Dorsolateral prefrontal cortex (tissue), 122 donors: ENCODE measurements at places on chromosomes 5 and 9.
A peak's percentile ranks its signal among the peaks of the same experiment; 100 is the strongest.

DNA sequence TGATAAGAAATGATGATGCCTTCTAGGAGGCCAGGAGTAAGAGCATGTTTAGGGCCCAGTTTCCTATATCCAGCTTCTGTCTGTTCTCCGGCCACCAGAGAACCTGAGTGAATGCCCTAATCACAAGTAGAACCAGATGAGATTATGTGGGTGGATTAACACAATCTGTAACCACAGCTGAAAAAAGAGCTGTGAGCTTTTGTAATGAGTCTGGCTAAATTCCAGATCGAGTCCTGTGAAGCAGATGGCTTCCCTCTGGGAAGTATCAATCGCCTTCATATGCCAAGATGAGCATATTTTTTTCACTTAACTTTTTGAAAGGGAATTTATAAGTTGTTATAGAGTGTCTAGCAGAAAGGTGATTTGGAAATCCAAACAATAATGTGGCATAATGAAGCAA, 99.8 kb downstream of the NNT start:
- DNase-seq: no peak

GRCh38 chr9:19938990-19939733, 150.3 kb upstream of the SLC24A2 start:
- DNase-seq: no peak

- DNase-seq: no peak
Measured at GRCh38 chr5:2149195-2149539, 266.4 kb upstream of the IRX4 start.

DNA sequence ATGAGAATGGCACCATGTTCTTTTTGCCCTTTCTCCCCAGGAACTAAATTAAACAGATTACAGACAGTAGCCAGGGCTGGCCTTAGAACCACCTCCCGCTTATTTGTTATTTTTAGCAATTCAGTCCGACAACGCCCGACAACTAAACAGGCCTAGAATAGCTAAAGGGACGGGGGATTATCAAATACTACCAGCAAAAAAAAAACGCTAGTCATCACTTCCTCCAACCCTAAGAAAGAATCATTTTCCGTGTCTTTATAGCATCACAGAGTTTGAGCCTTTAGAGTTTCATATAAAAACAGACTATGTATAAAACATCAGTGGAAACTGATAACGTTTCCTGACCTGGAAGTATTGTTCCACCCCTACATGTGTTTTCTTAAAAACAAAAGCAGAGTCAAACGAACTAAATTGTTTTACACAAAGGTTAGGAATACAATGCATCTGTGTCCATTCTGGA, 35.3 kb downstream of the PFDN1 start:
- no peak for DNase-seq

GRCh38 chr5:76245590-76245989, 157.5 kb upstream of the IQGAP2 start:
- DNase-seq: no peak

DNA sequence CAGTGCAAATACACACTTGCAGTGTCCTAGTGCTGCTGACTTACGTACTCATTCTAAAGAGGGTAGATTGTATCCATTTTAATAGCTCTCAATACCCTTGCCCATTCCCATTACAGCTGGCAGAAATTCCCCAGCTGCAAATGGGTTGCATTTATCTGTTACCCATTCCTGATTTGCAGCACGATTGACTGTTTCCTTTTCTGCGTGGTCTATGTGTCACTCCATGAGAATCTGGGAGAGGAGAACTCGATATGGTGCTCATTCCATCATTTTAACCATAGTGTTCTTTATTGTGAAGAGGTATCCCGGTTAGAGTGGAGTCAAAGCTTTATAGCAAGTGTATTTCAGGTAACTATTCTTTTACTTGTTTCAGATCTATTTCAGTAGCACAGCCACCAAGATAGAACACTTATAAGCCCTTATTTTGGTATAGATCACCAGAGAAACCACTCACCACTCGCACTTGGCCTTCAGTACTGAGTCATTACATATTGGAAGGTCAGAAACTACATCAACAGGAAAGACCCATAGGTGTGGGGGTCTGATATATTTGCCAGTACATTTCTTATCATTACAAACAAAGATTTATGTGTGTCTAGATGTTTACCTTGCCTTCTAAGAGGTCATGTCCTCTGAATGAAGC, 139.5 kb downstream of the MUSK start:
- no peak for DNase-seq

DNA sequence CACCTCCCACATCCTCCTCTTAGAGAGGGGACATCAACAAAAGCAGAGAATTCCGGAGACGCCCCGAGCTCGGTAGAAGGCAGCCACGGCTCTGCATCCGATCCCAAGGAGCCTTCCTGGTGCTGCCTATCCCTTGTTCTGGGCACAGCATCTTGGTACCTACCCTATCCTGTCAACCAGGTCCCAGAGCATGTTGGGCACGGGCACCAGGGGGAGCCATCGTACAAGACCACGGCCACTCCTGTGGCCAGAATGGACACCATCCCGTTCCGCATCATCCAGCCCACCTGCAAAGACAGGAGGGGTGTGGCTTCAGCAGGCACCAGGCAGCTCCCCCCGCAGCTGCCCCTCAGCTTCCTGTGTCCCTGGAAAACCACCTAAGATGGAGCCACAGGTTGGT, 62.7 kb upstream of the ZNF354A start:
- DNase-seq: no peak

DNA sequence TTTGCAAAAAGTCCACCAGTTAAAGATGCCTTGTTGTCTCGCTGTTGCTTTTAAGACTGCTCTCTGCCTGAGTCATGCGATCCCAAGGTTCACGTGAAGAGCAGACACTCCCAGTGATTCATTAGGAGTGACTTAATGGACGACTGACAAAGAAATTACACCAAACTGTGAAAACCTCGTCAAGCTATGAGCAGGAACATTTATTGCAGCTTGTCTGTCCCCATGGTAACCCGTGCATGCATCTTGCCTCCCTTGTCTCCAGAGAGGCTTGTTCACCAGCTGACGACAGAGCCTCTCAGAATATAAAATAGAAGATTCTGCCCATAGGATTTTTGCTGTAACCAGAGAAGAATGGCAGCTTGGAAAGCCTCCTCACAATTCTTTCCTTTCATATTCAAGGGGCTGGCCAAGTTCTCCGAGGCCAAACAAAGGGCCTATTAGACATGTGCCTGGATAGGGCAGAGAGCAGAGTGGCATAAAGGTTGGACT, 352.7 kb downstream of the SPOCK1 start:
- peak; percentile 62 for DNase-seq

DNA sequence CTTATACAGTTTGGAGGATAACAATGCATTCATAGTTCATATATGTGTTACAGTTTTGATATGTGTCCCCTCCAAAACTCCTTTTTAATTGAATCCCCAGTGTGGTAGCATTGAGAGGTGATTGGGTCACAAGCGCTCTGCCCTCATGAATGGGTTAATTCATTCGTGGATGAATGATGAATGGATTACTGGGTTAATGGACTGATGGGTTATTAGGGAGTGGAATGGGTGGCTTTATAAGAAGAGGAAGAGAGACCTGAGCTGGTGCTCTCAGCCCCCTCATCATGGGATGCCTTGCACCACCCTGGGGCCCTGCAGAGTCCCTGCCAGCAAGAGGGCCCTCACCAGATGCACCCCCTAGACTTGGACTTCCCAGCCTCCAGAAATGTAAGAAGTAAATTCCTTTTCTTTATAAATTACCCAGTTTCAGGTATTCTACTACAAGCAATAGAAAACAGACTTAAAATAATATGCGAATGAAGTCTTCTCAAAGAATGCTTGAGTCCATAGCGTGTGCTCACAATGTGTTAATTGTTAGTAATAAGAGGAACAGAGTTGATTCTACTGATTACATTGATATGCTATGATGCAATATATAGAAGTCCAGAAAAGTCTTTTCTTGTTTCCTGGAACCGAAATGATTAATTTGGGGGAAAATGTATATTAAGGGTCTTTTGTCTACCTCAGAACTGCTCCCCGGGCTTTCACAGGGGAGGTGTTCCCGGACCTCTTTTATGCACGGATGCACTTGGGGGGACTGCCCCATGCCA, 190.2 kb downstream of the ERCC6L2 start:
- no peak for DNase-seq

DNA sequence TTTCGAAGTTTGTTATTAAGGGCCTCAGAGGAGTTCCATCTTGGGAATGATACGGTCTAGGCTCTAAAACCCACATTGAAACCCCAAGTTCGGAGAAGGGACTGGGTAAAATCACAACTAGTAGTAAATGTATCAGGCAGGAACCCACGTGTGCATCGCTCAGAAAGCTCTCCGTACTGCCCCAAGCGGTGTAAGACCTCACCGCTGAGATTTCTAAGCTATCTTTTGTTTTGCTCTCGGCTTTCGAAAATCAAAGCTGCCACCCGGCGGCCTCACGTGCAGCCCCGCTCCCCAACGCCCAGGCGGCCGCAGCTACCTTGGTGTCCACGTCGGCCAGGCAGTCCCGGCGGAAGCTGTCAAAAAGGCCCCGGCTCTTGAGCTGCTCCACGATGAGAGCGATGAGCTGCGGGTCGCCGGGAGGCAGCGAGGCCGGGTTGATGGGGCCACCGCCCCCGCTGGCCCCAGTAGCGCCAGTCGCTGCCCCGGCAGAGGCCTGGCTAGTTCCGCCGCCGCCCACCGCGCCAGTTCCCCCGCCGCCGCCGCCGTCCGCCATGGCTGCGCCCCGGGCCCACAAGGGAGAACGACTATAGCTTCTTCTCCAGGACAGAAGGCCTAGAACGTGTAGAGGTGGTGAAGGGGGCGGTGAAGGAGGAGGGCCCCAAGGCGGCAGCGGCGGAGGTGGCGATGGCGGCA, 420 bp downstream of the BOD1 start:
- peak; percentile 59 for DNase-seq

- no peak for DNase-seq
Measured at GRCh38 chr5:68459093-68459809, 243.7 kb downstream of the PIK3R1 start.

- no peak for DNase-seq
Measured at GRCh38 chr5:148075529-148075928, 11.7 kb downstream of the SPINK5 start.
